ENCODE measurements at places on chromosomes 12 and 14. TPM values are rescaled to one million over a fixed set of nuclear protein-coding genes. Genes with fewer than 3 reads are reported as not detected.
A peak's percentile ranks its signal among the peaks of the same experiment; 100 is the strongest.

GRCh38 chr14:100149851-100150611 lies 9.4 kb downstream of the DEGS2 start:
- no peak overlapping the region for H3K27ac ChIP-seq
- H3K4me1 ChIP-seq, result peaks cover 4% of the 10 kb centered on the region
- H3K36me3 ChIP-seq, result no peaks in the 10 kb centered on the region
- H3K4me3 ChIP-seq, result no peak overlapping the region
- DNase-seq, result no peak

- DNase-seq, result no peak
- peak overlapping the region; percentile 56 for H3K27ac ChIP-seq
- H3K4me3 ChIP-seq, result no peak overlapping the region
- H3K36me3 ChIP-seq, result peaks cover 73% of the 10 kb centered on the region
- H3K27me3 ChIP-seq, result no peaks in the 10 kb centered on the region
Measured at GRCh38 chr12:112190231-112191025, 65.1 kb downstream of the TRAFD1 start.

DNA sequence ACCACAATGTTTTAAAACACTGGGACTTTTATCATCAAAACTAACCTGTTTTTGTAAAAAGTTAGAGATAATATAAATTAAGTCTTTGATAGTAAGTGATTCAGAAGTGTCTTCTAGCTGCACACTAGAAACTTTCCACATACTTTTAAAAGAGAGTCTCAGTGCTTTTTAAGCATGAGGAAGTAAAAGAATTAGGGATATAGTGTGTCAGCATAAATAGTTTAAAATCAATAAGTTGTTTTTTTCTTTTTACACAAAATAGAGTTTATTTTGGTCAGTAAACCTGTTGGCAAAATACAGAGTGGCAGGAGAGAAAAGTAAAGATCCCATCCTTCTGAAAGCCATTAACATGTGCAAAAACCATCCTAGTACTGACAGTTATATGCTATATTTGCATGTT lies 1.7 kb downstream of the DNM1L start:
- H3K27ac ChIP-seq, result peak overlapping the region; percentile 87
- H3K27me3 ChIP-seq, result no peaks in the 10 kb centered on the region
- no peak for DNase-seq

DNA sequence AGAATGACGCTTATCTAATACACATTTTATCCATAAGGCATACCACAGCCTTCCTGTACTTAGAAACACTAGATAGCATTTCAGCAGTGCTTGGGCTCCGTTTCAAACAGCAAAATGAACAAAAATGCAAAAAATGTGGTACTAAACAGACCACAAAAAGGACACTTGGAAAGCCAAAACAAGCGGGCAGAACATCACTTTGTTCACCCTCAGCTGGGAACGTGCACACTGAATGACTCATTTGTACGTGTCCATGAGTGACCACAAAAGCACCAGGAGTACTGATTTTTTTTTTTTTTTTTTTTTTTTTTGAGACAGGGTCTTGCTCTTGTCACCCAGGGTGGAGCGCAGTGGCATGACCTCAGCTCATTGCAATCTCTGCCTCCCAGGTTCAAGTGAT lies 8.9 kb upstream of the FOXN3 start:
- H3K27me3 ChIP-seq, result no peaks in the 10 kb centered on the region
- no peaks in the 10 kb centered on the region for H3K36me3 ChIP-seq
- no peak overlapping the region for H3K4me3 ChIP-seq
- no peak overlapping the region for H3K27ac ChIP-seq
- H3K4me1 ChIP-seq, result peaks cover 41% of the 10 kb centered on the region

DNA sequence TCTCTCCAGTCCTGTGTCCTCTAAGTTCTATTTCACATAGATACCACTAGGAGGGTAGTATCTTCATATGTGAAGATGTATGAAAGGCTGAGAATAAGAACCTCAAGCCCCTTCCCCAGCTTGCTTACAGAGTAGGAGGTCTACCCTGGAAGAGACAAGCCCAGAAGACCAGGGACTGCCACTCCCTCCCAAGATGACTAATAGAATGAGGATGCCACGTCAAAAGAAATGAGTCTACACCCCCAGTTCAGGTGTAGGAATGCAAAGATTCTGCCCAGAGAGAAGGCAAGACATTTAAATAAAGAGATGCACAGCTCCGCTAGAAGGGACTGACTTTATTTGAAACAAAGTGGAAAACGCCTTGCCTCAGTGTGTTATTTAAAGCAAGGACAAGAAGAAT lies 1006.0 kb upstream of the USP15 start:
- DNase-seq, result no peak
- no peak overlapping the region for H3K27ac ChIP-seq
- H3K27me3 ChIP-seq, result no peaks in the 10 kb centered on the region

SBNO1 gene
- total RNA-seq, result 28.3 TPM

- H3K4me3 ChIP-seq, result no peak overlapping the region
- DNase-seq, result no peak
- H3K27ac ChIP-seq, result no peak overlapping the region
Measured at GRCh38 chr14:30230719-30231118, 303.1 kb upstream of the PRKD1 start.

DNA sequence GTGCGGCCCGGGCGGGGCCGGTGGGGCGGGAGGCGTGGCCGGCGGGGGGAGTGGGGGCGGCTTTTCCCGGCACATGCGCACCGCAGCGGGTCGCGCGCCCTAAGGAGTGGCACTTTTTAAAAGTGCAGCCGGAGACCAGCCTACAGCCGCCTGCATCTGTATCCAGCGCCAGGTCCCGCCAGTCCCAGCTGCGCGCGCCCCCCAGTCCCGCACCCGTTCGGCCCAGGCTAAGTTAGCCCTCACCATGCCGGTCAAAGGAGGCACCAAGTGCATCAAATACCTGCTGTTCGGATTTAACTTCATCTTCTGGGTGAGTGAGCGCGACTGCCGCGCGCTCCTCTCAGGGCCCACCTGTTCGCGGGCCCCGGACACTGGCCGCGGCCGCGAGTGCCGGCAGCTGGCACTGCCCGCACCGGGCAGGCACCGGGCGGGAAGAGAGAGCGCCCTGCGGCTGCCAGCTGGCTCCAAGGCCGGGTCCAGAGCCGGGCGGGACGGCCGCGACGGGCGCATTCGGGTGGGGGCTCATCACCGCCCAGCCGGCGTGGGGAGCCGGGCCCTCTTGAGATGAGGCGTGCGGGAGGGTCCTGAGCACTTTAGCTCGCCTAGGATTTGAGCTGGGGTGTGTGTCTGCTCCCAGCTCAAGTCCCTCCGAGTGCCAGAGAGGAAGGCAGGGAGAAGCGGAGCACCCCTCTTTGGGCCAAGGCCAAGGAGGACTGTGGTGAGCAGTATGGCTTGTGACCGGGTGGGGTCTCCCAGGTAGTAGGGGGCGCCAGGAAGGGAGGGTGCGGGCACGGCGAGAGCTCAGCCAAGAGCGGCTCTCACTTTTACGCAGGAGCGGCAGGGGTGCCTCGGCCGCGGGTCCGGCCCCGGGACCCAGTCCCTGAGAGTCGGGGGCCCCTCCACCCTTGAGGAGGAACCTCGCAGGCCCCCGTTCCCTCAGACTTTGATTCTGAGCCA lies at the start of gene CD9:
Gene CD9, plus strand, starts transcription at position 145 of the 957 bp plus-strand sequence. Its CDS starts 100 bp downstream, at position 245.
- H3K27ac ChIP-seq, result peak within 1 kb of the TSS; percentile 96
- DNase-seq, result no peak
- no peaks in the 10 kb centered on the region for H3K36me3 ChIP-seq
- no peaks in the 10 kb centered on the region for H3K27me3 ChIP-seq

GRCh38 chr14:102500158-102500662 lies 9.4 kb downstream of the ANKRD9 start:
- H3K4me3 ChIP-seq, result no peak overlapping the region
- H3K4me1 ChIP-seq, result peaks cover 26% of the 10 kb centered on the region
- no peaks in the 10 kb centered on the region for H3K27me3 ChIP-seq
- no peak for DNase-seq
- peak overlapping the region; percentile 80 for H3K27ac ChIP-seq

CCDC197 gene
- total RNA-seq, result not detected
